ENCODE measurements at places on chromosomes 13 and 19.

GRCh38 chr19:4871711-4872110 lies 4.2 kb upstream of the PLIN3 start:
- DNase-seq = no peak

GRCh38 chr13:97477844-97478243 lies 43.9 kb downstream of the RAP2A start:
- DNase-seq = no peak

DNA sequence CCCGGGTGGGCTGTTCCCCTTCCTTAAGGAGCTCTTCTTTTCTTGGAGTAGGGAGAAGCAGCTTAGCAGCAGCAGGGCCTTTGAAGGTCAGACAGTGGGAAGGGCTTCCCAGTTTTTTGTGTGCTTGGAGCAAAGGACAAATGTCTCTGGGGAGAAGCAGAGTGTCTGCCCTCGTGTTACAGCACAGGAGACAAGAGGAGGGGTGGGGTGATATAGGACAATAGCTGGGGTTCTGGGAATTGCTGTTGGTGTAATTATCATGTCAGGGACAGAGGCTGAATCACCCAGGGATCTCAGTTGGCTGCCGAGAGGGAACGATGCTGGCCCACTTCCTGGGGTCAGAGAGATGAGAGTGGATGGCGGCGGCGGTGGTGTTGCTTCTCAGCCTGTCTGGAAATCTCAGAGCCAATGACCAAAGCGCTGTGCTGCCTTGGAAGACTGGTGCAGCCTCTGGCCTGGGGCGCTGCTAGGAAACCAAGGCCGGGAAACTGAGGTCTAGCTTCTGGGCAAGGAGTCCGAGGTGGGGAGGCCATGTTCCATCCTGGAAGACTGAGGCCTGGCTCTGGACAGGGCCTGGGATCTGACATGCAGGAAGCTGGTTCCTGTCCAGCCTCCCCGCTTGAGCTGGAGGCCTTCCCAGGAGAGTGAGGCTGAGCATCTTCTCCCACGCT lies 1.2 kb downstream of the INAFM1 start:
- DNase-seq = no peak

DNA sequence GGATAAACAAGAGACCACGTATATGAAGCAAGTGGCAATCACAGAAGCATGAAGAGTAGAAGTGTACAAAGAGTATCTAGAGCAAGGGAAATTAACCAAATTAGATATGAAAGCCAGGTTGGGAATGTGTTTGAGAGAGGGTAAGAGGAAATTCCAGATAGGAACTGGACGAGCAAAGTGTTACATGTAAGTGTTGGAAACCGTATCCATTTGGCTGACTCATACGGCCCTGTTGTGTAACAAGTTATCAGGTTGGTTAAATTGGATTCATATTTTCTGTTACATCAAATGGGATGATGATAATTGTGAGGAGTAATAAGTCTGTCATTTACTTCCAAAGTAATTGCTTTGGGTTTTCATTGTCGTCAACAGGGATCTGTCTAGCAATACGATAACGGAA lies 46.7 kb downstream of the RXFP2 start:
- no peak for DNase-seq

DNA sequence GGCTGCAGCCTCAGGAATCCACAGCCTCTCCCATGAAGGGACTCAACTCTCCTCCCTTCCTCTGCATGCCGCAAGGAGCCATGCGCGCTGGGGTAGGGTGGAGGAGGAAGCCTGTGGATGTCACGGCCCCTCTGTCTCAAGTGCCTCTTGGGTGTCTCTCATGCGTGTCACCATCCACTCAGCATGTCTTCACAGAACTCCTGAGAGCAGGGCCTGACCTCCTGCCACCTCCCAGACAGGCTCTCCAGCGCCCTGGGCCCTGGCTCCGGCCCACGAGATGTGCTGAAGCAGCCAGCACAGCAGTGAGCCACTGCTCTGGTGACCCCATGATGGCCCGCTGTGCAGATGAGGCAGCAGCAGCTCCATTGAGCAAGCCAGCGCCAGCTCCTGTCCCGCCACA lies 25.9 kb upstream of the SPACA7 start:
- no peak for DNase-seq

DNA sequence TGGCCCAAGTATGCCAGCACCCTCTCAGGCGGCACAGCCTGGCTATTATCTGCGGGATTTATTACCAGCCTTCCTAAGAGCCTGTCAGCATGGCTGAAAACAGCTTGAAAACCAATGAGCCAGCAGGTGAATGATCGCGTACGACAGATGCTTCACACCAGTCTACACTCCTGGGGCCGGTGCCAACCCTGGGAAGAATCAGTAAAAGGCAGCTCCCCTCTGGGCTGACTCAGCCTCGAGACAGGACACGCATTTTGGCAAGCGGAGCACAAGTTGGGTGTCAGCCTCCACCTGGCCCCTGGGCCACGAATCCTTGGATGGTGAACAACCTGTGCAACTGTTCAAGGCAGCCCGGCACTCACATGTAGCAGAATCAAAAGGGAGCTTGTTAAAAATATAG lies 15.6 kb downstream of the EMP3 start:
- no peak for DNase-seq

DNA sequence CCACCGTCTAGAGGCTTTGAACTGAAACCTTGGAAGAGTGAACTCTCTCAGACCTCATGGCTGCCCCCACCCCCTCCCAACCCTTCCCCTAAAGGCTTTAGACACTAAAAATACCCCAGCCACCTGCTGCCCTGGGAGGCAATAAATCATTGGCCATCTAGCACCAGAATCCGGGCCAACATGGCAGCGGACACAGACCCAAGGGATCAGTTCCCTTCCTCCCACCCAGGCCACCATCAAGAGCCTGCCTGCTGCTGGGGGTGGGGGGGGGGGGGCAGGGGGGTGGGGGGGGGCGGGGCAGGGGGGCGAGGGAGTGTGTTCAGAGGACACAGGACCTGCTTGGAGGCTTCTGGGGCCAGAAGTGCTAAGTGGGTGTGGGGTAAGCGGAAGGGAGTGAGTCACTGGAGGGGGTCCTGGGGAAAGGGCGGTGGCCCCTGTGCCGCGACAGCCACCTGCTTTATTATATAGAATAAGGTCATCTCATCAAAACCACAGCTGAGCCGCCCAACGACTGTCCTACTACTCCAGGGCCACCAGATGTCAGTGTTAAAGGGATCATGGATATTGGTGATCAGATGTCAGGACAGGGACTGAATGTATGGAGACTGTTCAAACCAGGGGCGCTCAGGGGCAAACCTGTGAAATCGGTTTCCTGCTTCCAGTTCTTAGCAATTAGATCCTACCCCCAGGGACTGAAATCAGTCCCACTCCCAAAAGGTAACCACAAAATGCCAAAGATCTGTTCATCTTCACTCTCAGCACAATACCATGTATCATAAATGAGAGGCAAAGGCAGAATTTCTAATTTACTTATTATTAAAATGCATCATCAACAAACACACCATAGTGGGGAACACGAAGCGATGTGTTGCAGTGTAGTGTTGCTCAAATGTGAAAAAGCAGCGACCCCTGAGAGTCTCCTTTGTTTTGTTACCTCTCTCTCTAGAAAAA lies 24.3 kb downstream of the ARL11 start:
- no peak for DNase-seq

- no peak for DNase-seq
Measured at GRCh38 chr13:85864963-85865530, 65.8 kb upstream of the SLITRK6 start.

- DNase-seq = no peak
Measured at GRCh38 chr19:1452802-1453524, 3.0 kb downstream of the APC2 start.

DNA sequence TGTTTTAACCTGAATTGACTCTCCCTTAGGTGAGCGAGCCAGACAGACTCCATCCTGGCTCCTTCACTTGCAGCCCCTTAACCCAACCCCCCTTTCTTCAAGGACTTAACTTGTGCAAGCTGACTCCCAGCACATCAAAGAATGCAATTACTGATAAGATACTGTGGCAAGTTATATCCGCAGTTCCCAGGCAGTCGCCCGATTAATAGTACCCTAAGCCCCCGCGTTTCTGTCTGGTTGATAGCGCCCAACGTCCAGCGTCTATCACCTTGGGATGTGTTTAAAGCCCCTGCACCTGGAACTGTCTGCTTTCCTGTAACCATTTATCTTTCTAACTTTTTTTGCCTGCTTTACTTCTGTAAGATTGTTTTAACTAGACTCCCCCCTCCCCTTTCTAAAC lies 6.2 kb downstream of the HSD17B14 start:
- no peak for DNase-seq

- no peak for DNase-seq
Measured at GRCh38 chr13:67136157-67136556, 94.0 kb downstream of the PCDH9 start.

- no peak for DNase-seq
Measured at GRCh38 chr13:49057176-49057575, 81.5 kb downstream of the FNDC3A start.

DNA sequence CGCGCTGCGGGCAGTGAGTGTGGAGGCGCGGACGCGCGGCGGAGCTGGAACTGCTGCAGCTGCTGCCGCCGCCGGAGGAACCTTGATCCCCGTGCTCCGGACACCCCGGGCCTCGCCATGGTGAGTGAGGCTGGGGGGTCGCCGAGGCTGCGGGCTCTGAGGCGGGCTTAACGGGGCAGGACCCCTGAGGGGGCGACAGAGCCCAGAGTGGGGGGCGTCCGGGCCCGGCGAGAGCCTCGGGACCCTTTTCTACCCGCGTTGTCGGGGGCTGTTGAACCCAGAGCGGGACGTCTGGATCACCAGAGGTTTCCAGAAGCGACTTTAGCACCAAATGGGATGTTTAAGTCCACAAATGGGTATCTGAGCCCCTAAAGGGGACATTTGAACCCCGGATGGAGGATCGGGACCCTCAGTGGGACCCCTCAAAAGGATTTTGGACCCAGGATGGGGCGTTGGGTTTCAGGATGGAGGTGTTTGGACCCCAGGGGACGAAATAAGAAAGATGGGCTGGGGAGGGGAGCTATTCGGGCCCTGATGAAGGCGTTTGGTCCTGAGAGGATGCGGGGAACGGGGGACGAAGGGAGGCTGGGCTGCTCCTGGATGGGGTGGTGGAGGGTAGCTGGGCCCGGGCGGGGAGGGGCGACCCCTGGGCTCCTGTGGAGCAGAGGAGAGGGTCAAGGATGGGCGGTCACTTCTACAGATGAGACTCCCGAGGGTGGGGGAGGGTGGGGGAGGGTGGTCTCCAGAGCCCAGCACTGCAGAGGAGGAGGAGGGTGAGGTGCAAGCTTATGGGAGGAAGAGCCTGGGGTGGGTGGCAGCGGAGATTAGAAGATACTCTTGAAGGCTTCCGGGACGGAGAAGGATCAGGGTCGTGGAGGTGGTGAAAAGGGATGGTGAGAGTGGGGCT lies at the start of gene CALM3:
Gene CALM3 (plus strand): TSS at position 13 of the 907 bp plus-strand sequence. CDS start 105 bp downstream, at position 118.
- no peak for DNase-seq

DNA sequence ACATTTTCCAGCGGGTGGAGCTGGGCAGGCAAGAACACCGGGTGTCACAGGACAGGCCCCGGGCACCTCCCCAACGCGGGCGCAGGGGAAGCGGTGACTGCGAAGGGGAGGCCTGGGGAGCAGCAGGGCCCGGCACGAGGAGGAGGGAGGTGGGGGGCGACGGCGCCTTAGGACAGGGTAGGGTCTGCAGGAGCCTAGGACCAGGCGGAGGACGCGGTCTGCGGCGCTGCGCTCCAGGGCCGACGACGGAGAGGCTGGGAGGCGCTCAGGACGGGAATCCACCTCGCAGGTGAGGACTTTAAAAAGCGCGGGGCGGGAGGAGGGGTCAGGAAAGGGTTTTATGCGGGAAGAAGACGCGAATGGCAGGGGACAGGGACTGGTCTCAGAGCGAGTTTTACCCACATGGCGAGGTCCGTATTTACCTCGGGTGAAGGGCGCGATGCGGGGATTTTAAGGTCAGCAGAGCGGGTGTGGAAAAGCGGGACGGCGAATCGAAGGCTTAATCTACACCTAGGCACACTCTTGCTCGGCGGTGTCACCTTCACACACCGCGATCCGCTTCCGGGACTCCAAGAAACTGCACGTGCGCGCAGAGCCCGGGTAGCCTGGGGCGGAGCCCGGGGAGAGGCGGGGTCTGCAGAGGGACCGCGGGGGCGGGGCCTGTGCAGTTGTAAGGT lies 13.5 kb downstream of the ERVV-2 start:
- DNase-seq = no peak

DNA sequence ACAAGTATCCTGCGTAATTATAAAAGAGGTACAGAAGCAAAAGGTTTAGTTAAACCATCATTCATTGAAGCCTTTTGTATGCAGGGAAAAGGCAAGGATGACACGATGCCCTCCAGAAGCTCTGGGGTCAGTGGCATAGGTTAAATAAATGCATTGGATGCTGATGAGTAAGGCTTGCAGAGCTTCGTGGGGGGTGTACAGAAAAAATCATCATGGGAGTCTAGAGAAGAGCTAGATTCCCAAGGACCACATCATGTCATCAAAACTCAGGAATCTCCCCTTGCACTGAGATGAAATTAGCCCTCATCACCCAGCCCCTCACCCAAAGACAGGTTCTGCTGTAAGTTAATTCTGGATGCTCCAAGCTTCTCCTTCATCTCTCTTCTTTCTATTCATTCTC lies 8.3 kb downstream of the FPR1 start:
- DNase-seq = no peak

DNA sequence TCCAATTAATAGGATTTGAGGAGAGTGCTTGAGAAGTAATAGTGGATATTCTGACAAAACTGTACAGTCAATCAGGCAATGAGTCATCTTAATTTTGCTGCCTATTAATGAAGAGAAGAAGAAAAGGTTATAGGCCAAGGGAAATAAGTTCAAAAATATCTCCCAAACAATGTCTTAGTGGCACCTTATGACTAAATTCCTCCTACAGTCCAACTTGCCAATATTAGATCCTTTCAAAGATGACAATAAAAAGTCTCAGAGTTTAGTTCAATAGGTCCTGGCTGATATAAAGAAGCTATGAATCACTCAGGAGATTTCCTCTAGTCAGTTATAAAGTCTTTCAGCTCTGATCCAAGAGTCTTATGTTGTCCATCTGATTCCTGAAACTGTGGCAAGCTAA lies 27.9 kb downstream of the UGGT2 start:
- no peak for DNase-seq

GRCh38 chr19:15426485-15427349 lies 7.9 kb upstream of the AKAP8L start:
- DNase-seq = no peak

- DNase-seq = no peak
Measured at GRCh38 chr13:105611424-105611823, 924.0 kb downstream of the EFNB2 start.

- no peak for DNase-seq
Measured at GRCh38 chr19:50745221-50745620, 22.1 kb downstream of the CLEC11A start.

DNA sequence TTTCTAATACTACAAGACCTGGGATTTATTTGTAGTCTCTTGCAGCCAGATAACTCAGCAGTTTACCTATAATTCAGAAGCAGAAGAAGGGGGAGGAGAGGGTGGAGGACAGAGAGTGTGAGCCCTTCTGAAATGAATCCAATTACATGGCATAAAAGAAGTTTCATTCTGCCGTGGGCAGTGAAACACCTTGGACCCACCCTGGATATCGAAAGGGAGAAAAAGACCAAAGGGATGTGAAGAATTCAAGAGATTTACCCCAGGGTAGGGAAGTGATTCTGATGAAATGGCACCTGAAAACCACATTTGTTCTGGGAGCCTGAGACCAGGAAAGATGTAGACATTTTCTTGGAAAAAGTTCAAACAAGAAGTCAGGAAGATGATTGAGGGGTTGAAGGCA lies 140.9 kb downstream of the NDFIP2 start:
- no peak for DNase-seq
